ENCODE measurements at places on chromosomes 11 and 22.

- no peak for DNase-seq
These were observed 18.7 kb upstream of the MUC6 start for GRCh38 chr11:1055109-1055703.

GRCh38 chr11:127242676-127243075 is 242.1 kb upstream of the KIRREL3 start:
- DNase-seq, result no peak

DNA sequence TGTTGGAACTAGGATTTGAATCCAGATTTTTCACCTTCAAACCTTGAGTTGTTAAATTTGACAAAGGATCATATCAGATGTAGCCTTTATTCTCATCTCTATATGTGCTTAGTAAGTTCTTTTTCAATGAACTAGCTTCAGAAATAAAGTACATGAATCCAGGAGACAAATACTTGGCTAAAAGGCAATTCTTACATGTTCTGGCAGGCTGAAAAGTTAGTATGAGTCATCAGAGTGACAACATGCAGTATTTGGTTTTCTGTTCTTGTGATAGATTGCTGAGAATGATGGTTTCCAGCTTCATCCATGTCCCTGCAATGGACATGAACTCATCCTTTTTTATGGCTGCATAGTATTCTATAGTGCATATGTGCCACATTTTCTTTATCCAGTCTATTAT is 40.4 kb downstream of the BBOX1 start:
- DNase-seq, result no peak

DNA sequence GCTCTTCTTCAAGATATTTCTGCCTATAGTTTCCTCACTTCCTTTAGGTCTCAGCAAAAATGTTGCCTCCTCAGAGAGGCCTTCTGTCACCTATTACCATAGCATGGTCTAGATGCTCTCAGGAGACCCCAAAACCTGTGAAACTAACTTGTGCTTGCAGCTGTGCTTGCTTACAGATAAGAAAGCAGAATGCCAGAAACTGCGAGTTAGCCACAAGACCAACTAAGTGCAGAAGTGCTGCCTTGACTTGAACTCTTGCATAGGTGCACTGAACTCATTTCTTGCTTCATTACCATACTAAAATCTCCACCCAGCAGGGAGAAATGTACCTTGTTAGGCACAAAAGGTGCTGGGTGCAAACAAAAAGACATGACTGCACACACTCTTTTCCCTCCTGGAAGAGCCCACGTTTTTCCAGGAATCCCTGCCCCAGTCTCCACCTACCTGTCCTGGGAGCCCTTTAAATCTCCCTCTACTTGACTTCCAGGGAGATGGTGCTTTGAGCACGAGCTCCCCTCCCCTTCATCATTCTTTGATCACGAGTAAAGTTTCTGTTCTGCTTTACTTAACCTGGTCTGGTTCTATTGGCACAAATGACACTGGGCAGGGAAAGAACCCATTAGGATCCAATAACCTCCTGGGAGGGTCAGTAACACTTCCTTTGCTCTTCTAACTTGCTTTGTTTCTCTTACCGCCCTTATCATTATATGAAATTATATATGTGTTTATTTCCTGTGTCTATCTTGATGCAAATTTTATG is 137.7 kb upstream of the DDI1 start:
- DNase-seq, result no peak

All from NCI-H2081 treated with DMSO at 0.1 percent for 48 hours (cell line).